ENCODE measurements at places on chromosomes 13 and 19. TPM values are rescaled to one million over a fixed set of nuclear protein-coding genes. Genes with fewer than 3 reads are reported as not detected.

GRCh38 chr19:47057328-47057727 lies 8.9 kb upstream of the TMEM160 start:
- DNase-seq, result no peak

DNA sequence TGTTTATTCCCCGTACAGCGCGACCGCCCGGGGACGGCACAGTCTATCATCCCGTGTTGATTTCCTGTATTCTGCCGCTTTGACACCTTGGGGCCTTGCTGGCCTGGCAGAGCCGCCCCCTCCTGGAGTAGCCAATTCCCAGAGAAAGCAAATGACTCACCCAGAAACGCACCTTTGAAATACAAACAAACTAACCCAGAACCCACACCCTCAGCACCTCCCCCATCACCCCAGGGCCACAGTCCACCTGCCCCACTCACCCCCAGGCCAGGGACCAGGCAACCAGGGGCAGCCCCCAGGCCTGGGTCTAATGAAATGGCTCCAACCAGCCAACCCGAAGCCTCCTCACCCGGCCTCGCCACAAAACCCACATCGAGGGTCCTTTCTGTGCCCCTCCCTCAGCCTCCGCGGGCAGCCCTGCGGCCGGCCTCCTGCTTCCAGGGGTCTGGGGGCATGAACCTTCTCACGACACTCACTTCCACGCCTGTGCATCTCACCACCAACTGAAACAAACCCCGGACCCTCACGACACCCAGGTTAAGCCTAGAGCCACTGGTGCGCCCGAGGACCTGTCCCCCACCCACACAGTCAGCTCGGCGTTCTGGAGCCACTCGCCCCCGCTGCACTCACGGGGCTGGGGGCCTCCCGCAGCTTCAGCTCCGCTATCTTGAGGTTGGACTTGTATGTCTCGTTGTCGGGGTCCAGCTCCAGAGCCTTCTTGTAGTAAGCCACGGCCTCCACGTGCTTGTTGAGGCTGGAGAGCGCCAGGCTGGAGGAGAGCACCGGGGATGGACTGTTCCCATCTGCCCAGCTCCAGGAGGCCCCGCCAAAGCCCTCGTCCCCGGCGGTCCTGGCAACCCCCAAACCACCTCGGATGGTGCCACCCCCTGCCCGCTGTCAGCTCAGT lies 20.9 kb downstream of the SGTA start:
- no peak for DNase-seq

- DNase-seq, result no peak
Measured at GRCh38 chr19:13102666-13103580, at the start of gene LYL1. TSS of gene LYL1 (minus strand) at chr19:13102858. CDS start at chr19:13101171, 1,687 bp downstream.

Gene COL4A2
- total RNA-seq, result 538 TPM

Gene ZNF559
- total RNA-seq, result 18.7 TPM

DNA sequence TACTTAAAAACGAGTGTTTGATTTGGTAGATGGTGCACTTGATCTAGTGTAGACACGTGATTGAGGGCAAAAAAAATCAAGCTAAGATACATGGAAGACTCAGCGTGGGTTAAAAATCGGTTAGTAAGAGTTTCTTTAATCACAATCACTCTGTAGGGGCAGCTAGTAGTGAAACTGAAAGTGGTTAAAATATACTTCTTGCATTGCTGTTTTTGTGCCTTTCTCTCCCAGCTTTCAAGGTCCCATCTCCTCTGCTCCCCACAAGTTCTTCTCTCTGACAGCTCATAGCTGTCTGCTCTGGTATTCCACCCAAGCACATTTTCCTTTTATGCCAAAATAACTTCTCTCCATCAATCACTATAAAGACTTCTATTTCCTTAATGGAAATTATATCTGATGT lies 1089.7 kb downstream of the EFNB2 start:
- DNase-seq, result no peak

Gene LHFPL6
- total RNA-seq, result 55.6 TPM

Gene PRTN3
- total RNA-seq, result not detected
